ENCODE measurements at places on chromosomes 16 and 17. TPM values are rescaled to one million over a fixed set of nuclear protein-coding genes. Genes with fewer than 3 reads are reported as not detected.

DNA sequence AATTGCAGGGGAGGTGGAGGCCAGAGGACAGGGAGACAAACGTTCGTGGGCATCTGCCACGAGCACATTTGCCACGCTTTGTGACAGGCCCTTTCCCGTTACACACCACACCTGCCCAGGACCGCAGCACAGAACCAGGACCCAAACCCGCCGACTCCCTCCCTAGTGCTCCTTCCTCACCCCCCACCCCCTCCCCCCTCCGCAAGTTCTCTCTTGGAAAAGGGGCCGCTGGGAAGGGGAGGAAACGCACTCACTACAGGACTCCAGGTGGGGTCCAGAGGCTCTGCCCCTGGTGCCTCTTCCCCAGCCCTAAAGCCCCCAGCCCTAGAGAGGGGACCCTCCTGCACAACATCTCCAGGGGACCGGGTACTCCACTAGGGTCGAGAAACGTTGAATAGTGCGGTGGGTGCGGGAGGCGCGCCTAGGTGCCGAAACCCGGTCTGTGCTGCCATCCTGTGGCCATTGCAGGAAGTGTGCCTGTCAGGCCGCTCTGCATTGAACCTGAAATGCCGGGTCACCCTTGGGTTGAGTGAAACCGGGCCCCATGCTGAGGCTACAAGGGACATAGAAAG, 21.9 kb upstream of the EIF1 start:
- H3K27ac ChIP-seq, result no peak overlapping the region
- H3K4me3 ChIP-seq, result peak overlapping the region; percentile 12
- peaks cover 14% of the 10 kb centered on the region for H3K4me1 ChIP-seq

- H3K4me1 ChIP-seq, result no peaks in the 10 kb centered on the region
- H3K27ac ChIP-seq, result no peak overlapping the region
- DNase-seq, result no peak
- no peak overlapping the region for H3K4me3 ChIP-seq
- H3K27me3 ChIP-seq, result no peaks in the 10 kb centered on the region
- no peaks in the 10 kb centered on the region for H3K36me3 ChIP-seq
Observed at GRCh38 chr16:4140652-4141051, 24.4 kb upstream of the ADCY9 start.

GRCh38 chr16:86042393-86042792, 143.4 kb downstream of the IRF8 start:
- no peaks in the 10 kb centered on the region for H3K36me3 ChIP-seq
- H3K4me3 ChIP-seq, result no peak overlapping the region
- no peaks in the 10 kb centered on the region for H3K4me1 ChIP-seq
- no peak overlapping the region for H3K27ac ChIP-seq
- no peaks in the 10 kb centered on the region for H3K27me3 ChIP-seq

The ITGA3 gene
- total RNA-seq, result 21.7 TPM

DNA sequence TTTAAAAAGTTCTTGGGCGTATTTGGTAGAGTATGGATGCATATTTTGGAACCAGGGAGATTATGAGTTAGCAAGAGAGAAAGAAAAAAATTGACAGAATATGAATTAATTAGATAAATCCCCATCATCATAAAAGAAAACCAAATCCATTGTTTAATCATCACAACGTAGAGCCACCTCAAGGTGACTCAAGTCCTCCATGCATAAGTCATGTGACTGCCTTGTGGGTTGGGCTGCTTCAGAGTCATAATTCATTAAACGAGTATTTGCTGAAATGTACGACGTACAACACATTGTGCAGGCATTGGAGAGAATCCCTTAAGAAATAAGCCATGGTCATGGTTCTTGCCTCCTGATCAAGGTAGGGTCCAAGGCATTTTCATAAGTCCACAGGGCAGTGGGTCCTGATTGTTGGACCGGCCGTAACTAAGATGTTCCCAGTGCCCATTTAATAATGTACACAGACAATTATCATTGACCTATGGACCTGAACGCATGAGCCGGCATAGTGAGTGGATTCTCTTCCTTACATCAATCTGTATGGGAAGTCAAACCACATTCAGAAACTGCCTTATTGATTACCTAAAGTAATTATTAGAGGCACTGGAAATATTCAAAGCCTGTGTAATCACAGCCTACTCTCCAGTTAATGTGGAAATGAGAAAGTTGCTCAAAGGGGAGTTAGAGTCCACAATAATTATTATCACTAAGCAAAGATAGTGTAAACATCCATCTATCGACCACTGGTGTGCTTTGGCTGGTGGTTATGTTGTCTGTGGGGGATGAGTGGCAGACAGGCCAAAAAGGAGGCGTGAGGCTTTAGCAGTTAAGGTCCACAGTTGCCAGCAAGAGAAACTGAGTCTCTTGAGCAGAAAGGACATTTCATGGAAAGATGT, 165.4 kb downstream of the PITPNC1 start:
- H3K4me1 ChIP-seq, result no peaks in the 10 kb centered on the region
- no peaks in the 10 kb centered on the region for H3K36me3 ChIP-seq
- H3K4me3 ChIP-seq, result no peak overlapping the region
- H3K27me3 ChIP-seq, result no peaks in the 10 kb centered on the region
- H3K27ac ChIP-seq, result no peak overlapping the region
- DNase-seq, result peak; percentile 11

GRCh38 chr16:69762814-69763598, 874 bp downstream of the WWP2 start:
- H3K4me3 ChIP-seq, result peak overlapping the region; percentile 84
- H3K36me3 ChIP-seq, result no peaks in the 10 kb centered on the region
- no peaks in the 10 kb centered on the region for H3K27me3 ChIP-seq

GRCh38 chr16:15464401-15465186, 30.2 kb downstream of the BMERB1 start:
- DNase-seq, result no peak
- H3K4me1 ChIP-seq, result no peaks in the 10 kb centered on the region
- H3K4me3 ChIP-seq, result no peak overlapping the region
- no peak overlapping the region for H3K27ac ChIP-seq
- no peaks in the 10 kb centered on the region for H3K36me3 ChIP-seq
- no peaks in the 10 kb centered on the region for H3K27me3 ChIP-seq

DNA sequence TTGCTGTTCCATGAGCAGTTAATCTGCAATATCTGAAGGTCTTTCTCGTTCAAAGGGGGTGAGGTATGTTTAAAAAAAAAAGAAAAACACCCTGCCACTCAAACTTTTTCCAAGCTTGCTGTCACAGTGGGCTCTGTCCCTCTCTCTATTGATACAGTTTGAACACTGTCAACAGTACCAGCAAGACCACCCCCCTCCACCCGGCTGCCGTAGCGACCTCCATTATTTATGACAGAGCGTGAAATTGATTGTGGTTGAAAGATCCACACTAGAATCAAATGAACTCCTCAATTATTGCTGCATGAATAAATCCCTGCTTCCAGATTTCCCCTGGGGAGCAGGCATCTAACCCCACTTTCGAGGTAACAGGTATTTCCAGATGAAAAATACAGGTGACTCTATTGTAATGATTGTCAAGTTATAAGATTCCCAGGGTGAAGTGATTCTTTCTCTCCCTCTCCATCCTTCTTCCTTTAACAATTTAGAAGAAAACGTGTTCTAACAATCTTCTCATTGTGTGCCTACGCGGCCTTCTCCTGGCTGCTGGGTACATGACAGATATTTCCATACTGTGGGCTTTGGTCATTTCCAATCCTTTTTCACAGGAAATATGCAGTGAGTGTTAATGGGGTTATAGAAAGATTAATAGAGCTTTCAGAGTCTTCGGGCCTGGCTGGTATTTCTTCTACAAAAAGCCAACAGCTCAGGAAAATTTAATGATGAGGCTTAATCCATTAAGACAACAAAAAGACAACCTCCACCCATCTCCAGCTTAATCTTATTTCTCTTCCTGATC, 135.7 kb upstream of the C16orf82 start:
- H3K27ac ChIP-seq, result no peak overlapping the region
- no peaks in the 10 kb centered on the region for H3K27me3 ChIP-seq
- DNase-seq, result no peak
- H3K36me3 ChIP-seq, result no peaks in the 10 kb centered on the region
- no peak overlapping the region for H3K4me3 ChIP-seq
- no peaks in the 10 kb centered on the region for H3K4me1 ChIP-seq

The CCL4 gene
- total RNA-seq, result not detected

DNA sequence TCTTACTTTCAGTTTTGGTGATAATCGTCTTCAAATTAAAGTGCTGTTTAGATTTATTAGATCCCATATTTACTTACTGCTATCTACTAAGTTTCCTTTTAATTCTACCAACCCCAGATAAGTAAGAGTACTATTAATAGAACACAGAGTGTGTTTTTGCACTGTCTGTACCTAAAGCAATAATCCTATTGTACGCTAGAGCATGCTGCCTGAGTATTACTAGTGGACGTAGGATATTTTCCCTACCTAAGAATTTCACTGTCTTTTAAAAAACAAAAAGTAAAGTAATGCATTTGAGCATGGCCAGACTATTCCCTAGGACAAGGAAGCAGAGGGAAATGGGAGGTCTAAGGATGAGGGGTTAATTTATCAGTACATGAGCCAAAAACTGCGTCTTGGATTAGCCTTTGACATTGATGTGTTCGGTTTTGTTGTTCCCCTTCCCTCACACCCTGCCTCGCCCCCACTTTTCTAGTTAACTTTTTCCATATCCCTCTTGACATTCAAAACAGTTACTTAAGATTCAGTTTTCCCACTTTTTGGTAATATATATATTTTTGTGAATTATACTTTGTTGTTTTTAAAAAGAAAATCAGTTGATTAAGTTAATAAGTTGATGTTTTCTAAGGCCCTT, 56.8 kb downstream of the HLF start:
- no peaks in the 10 kb centered on the region for H3K36me3 ChIP-seq
- H3K27ac ChIP-seq, result no peak overlapping the region
- no peak overlapping the region for H3K4me3 ChIP-seq
- no peaks in the 10 kb centered on the region for H3K4me1 ChIP-seq

The CHTF18 gene
- 98.3 TPM for total RNA-seq

The PIRT gene
- not detected for total RNA-seq

The AOC3 gene
- 2.1 TPM for total RNA-seq

GRCh38 chr17:41821776-41822175, 9.0 kb downstream of the FKBP10 start:
- H3K27ac ChIP-seq, result no peak overlapping the region
- H3K27me3 ChIP-seq, result no peaks in the 10 kb centered on the region
- no peak for DNase-seq
- H3K4me1 ChIP-seq, result peaks cover 11% of the 10 kb centered on the region
- peaks cover 6% of the 10 kb centered on the region for H3K36me3 ChIP-seq
- H3K4me3 ChIP-seq, result no peak overlapping the region

GRCh38 chr17:39979893-39980350, 685 bp upstream of the PSMD3 start:
- peak overlapping the region; percentile 43 for H3K27ac ChIP-seq
- H3K27me3 ChIP-seq, result no peaks in the 10 kb centered on the region
- peak overlapping the region; percentile 79 for H3K4me3 ChIP-seq
- peaks cover 7% of the 10 kb centered on the region for H3K36me3 ChIP-seq

DNA sequence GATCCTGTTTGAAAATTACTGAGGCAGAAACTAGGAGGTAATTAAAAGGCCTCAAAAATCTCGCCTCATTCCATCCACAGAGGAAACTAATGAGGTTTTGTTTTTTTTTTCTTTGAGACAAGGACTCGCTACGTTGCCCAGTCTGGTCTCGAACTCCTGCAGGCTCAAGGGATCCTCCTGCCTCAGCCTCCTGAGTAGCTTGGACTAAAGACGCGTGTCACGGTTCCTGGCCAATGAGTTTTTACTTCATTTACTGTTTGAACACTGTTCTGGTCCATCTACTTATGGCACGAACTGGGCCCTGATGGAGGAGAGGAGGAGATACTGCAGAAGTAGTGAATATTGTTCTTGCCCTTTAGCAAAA, 600 bp upstream of the BLTP2 start:
- no peak for DNase-seq
- H3K27me3 ChIP-seq, result no peaks in the 10 kb centered on the region
- peak overlapping the region; percentile 50 for H3K27ac ChIP-seq

DNA sequence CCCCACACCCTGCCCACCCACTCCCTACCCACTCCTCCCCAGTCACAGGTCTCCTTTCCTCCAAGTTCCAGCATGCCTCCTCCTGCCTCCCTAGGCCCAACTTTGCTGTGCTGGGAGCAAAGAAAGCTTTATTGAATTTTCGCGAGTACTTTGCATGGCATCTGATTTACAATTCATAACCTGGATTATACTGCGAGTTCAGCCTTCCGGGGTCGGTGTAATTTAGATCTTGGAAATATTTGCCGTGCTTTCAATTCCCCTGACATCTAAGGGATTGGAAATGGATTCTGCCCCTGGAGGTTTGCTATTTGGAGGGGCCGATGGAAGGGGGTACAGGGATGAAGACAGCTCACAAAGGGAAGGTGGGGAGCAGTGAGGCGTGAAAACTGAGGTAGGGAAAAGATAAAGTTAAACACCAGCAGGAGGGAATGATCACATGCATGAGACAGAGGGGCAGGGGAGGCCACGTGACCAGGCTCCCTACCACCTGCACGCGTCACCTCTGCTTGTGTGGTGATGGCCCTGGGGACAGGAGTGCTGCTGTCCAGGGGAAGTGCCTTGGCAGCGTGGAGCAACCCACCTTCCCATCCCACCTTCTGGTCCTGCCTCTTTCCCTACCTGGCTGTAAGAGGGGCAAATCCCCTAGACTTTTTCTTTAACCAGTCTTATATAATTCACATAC, 132.3 kb upstream of the RPL38 start:
- no peak for DNase-seq
- H3K4me3 ChIP-seq, result no peak overlapping the region
- H3K27ac ChIP-seq, result no peak overlapping the region
- no peaks in the 10 kb centered on the region for H3K4me1 ChIP-seq

DNA sequence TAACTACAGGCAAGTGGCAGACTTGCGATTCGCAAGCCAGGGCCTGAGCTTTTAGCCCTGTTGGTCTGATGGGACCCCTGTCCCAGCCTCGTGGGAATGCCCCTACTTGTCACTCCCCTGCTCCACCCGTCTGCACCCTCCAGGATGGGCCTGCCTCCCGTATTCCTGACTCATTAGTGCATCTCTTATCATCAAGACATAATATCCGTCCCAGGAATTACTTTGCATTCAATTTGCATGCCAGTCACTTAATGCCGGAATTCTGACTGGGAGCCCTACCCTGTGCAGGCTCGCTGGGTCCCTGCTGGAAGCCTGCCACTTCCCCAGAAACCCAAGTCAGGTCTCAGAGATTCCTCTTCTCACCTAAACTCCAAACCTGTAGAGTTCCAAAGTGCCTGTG, 3.3 kb downstream of the PRSS53 start:
- no peaks in the 10 kb centered on the region for H3K4me1 ChIP-seq
- H3K4me3 ChIP-seq, result no peak overlapping the region
- H3K27me3 ChIP-seq, result no peaks in the 10 kb centered on the region
- DNase-seq, result no peak

GRCh38 chr17:35666070-35666469, 65.4 kb upstream of the RASL10B start:
- no peak overlapping the region for H3K4me3 ChIP-seq
- H3K27ac ChIP-seq, result no peak overlapping the region
- no peaks in the 10 kb centered on the region for H3K4me1 ChIP-seq
- no peak for DNase-seq
- no peaks in the 10 kb centered on the region for H3K27me3 ChIP-seq
- peaks cover 26% of the 10 kb centered on the region for H3K36me3 ChIP-seq

- no peak overlapping the region for H3K4me3 ChIP-seq
- no peaks in the 10 kb centered on the region for H3K27me3 ChIP-seq
- DNase-seq, result no peak
- H3K27ac ChIP-seq, result no peak overlapping the region
Observed at GRCh38 chr16:80046848-80047247, 446.3 kb upstream of the MAF start.

GRCh38 chr16:78672779-78673556, 573.5 kb downstream of the WWOX start:
- H3K27ac ChIP-seq, result no peak overlapping the region
- DNase-seq, result no peak
- no peaks in the 10 kb centered on the region for H3K36me3 ChIP-seq
- H3K4me1 ChIP-seq, result no peaks in the 10 kb centered on the region
- H3K27me3 ChIP-seq, result no peaks in the 10 kb centered on the region

All from H1 (cell line).